ENCODE measurements at places on chromosomes 12 and 14.

DNA sequence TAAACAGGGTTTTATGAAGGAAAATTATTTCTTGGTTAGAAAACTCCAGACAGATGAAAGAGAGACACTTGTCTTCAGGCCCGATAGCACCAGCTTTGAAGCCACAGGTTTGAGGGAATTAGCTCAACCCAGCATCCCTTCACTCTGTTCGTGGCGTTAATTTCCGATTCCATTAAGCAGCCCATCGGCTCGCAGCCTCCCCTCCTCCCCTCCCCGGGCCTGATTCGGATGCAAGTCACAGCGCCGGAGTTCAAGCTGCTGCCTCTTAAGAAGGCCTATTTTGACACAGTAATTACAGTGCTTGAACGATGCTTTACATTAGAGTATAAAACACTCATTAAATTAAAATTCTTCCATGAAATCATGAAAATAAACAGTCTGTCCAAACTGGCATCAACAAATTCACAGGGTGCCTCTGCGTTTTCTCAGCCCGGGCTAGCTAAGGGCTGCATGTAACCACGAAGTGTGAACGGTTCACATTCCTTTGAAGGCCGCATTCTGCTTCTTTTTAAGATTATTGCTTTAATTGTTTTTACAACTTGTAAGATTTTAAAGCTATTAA, 145.8 kb downstream of the DICER1 start:
- DNase-seq = no peak

DNA sequence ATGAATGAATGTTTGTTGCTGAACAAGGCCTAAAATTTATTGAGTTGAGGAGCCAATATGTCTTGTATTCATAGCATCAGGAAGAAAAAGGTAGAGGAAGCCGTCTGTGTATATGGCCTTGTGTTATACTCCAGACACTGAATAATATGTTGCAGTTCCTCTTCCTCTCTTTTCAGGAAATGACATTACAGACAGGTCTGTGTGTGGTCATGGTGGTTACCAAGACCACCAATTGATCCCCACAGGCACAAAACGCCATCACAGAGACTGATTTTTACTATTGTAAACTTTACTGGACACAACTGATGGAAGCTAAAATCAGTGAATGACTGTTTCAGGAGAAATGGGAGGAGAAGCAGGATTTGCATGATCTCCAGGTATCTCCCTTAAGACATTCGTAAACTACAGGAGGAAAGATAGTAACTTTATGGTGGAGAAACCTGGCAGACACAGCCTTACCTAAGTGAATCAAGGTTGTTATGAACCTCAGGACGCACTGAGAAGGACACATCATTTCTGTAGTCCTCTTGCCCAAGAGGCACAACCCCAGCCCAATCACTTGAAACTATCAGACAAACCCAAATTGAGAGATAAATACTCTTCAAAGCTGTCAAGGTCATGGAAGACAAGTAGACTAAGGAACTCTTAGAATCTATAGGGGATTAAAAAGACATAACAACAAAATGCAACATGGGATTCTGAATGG, 334.1 kb upstream of the RGS6 start:
- DNase-seq = no peak

DNA sequence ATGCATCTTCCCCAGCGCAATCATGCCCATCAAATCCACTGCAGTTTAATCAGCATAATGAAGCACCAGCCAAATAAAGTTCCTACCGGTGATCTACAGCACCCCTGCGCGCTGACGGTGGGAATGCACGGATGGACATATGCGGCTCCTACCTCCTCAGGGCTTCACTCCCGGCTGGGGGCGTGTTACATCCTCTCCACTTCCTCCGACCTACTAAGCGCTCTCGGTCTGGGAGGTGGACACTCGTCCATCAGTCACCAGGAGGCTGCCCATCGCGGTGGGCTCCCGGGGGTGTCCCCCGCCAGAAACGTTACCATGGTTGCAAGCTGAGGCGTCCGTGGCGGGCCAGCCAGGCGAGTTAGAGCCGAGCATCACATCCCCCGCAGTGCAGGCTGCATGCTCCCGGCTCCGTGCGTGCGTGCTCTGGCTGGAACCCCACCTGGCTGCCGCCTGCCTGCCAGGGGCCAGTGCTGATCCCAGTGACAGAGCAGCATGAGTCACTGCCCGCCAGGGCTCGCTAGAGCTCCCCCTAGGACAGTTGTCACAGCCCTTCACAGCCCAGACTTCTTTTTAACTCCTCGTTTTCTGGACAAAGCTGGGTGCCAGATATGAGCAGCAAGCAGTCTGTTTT, 73.0 kb downstream of the CIT start:
- no peak for DNase-seq

DNA sequence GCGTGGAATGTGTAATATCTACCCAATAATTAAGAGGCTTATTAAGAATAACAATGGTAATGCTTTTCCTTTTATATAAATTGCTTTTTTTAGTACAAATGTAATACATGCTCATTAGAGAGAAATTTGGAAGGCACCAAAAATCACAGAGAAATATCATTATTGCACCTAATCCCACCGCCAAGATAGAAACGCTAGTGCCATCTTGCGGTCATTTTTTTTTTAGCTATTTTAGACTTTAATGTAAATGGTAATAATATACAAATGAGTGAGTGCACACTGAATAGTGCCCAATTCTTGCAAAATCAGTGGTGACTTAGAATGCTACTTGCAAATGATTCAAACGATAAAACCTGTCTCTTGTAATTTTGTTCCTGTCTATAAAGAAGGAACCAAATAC, 576.8 kb upstream of the TMEM132C start:
- no peak for DNase-seq

- DNase-seq = no peak
Measured at GRCh38 chr12:55727643-55728185, 1.1 kb downstream of the CD63 start.

DNA sequence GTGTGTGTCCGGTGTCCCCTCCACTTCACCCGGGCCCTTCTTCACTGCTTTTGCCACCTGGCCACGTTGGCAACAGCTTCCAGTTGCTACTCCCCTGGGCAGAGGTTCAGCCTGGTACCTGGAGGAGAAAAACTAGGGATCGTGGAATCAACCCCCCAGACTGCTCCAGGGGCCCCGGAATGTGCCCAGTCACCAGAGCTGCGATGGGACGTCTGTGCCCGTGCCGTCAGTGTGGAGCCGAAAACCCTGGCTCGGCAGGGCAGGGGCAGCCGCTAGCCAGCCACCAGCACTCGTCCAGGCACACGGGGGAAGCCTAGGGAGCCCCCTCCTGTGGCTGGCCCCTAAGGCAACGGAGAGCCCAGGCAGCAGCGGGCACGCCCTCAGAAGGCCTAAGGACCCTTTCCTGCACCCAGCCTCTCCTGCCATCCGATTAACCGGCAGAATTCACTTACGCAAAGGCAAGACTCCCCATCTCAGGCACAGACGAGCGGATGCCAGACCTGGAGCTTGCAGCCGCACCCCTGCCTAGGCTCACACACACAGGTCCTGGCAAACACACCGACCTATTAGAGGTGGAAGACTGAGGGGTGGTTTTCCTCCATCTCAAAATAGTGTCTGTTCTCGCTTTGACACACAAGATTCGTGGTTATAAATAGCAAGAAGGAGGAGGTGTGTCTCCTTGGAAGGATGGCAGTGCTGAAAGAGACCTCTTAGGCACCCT, 62.6 kb downstream of the FBXL14 start:
- DNase-seq = no peak

- no peak for DNase-seq
Measured at GRCh38 chr14:105142651-105143450, 25.7 kb downstream of the JAG2 start.

GRCh38 chr12:92210071-92210470, 64.4 kb upstream of the BTG1 start:
- DNase-seq = no peak

DNA sequence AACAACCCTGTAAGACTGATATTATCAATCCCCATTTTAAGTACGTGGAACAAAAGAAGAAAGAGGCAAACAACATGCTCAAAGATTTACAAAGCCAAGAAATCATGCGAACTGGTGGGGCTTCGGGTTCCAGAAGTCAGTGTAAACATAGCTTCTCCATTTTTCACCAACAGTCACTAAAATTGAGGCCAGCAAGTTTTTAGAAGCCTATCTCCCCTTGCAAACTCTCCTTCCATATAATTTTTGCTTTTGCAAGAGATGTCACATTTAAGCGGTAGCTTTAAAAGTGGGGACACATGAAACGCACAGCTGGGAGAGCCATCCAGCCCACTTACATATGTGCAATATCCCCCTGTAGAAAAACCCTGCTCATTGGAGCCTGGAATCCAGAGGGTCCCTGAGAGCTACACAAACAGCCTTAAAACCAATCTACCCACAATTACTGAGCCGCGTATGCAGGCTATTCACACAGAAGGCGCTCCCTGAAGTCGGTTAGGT, 797 bp downstream of the SLC11A2 start:
- no peak for DNase-seq

GRCh38 chr12:71014180-71014785, 93.7 kb upstream of the PTPRR start:
- no peak for DNase-seq

GRCh38 chr12:48618541-48618940, 48.7 kb upstream of the LALBA start:
- peak; percentile 61 for DNase-seq

- no peak for DNase-seq
Measured at GRCh38 chr14:55724736-55725135, 144.7 kb downstream of the KTN1 start.

GRCh38 chr14:90521084-90521929, 124.5 kb downstream of the CALM1 start:
- no peak for DNase-seq

DNA sequence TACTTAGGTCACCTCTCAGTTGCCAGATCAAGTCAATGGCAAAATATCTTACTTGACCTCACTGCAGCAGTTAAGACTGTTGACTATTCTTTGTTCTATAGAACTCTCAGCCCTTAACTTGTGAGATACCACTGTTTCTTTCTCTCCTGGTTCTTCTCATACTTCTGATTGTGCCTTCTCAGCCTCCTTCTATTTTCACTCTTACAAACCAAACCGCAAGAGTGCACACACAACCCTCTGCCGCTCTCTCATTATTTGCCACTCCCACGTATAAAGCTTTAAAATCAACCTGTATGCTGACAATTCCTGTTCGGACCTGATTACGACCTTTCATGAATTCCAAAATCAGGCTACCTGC, 4.5 kb downstream of the E2F7 start:
- no peak for DNase-seq

- no peak for DNase-seq
Measured at GRCh38 chr14:26966908-26967307, 369.1 kb upstream of the NOVA1 start.

DNA sequence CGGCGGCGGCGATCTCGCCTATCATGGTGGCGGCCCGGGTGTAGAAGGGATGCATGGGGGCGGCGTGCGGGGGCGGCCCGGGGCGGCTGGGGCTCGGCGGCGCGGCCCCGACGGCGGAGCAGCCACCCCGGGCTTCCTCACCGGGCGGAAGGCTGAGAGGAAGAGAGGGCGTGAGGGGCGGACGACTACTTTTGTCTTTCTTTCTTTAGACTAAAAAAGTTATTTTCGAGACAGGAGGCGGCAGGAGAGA, 240 bp downstream of the BTG1 start:
- DNase-seq = no peak

GRCh38 chr12:29681370-29681769, 102.4 kb downstream of the TMTC1 start:
- DNase-seq = no peak

Data from T-cell (primary cell).